Stimulated activated CD8-positive, alpha-beta memory T cell treated with anti-CD3 and anti-CD28 coated beads, Interleukin-7, amount 100 ng/mL, for 1 hour (primary cell): ENCODE measurements at places on chromosomes 3 and 15.

GRCh38 chr15:56892659-56893363 lies 25.6 kb upstream of the TCF12 start:
- DNase-seq: no peak

DNA sequence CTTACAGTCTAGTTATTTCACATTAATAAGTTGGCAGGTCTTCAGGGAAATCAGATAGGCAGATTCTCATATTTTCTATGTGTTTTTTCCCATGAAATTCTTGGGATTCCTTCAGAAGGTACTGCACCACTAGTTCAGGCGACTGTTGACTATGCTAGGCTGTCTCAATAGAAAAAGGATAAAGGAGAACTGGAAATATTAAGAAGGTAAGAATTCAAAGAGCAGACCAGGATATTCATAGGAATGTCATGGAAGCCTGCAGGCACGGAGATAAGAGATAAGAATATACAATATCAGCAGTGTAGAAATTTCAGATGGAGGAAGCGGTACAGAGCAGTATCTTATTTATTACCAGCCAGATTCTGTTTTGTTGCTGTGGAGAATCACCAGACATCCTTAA lies 432.1 kb upstream of the MDFIC2 start:
- DNase-seq: no peak

GRCh38 chr15:58212909-58213526 lies 74.8 kb downstream of the AQP9 start:
- no peak for DNase-seq

DNA sequence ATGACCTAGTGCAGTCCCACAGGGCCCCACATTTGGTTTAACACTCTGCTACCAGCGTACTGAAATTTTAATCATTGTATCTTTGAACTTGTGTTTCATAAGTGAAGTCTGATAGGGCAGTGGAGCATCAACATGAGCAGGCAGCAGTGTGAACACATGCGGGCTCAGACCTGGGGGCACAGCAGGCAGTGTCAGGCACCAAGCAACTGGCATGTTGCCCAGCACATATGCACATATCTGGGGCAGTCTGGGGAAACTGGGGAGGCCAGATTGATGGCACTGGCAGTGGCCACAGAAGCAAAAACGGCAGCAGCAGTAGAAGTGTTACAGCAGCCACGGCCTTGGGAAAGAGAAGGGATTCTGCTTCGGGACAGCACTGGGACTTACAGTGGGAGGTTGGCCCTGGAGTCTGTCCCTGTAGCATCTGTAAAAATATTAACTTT lies 353.9 kb upstream of the KCNMB2 start:
- no peak for DNase-seq

DNA sequence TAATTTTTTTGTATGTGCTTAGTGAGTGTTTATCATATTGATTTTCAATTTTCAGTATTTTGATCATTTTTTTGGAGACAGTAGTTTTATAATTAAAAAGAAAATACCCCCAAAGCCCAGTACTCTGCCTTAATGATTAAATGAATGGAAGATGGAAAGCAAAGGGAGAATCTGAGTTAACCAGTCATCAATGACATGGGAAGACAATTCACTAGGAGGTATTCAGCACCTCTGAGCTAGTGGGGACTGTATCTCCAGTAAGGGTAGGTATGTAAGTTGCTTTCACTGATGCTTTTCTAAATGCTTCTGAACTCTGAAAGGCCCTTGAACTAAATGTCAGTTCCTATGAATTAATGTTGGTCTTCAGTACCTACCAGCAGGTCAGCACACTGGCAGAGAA lies 590.4 kb upstream of the DPPA4 start:
- DNase-seq: no peak
